ENCODE measurements at places on chromosomes 3 and 15.

DNA sequence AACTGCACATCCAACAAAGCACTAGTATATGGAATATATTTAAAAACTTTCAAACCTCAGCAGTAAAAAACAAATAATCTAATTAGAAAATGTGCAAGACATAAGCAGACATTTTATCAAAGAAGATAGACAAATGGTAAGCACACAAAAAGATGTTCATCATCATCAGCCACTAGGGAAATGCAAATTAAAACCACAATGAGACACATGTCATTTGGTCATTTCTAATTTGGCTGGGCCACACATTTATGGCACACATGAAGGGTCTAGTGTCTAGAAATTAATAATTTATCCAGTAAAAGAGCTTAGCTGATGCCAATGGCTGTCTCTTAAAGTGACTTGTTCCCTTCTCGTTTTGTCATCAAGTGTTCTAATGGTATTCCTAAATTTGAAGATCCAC, 45.8 kb downstream of the ARHGAP31 start:
- no peak for DNase-seq

GRCh38 chr3:123071146-123071545, 4.3 kb downstream of the PDIA5 start:
- peak; percentile 8 for DNase-seq

GRCh38 chr3:50323614-50324199, 1.2 kb upstream of the HYAL2 start:
- no peak for DNase-seq

- peak; percentile 45 for DNase-seq
Observed at GRCh38 chr3:193816656-193817311, 223.8 kb downstream of the OPA1 start.

- DNase-seq = no peak
Observed at GRCh38 chr3:113214917-113215595, 3.7 kb downstream of the BOC start.

DNA sequence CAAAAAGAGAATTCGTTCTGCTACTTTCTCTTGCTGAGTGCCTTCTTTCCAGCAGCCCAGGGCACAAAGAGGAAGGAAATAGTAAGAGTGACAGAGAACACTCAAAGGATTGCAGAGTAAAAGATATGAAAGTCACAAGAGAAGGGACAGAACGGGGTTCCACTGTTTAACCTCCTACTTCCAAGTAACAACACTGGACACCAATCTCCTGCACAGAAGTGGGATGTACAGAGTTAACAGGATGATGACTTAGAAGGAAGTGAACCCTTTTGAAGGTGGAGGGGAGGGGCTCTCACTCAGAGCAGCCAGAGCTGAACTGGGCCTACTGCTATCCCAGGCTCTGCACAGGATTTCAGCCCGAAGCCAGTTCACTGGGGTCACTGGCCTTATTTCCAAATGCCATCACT, 130.1 kb upstream of the PRICKLE2 start:
- no peak for DNase-seq

DNA sequence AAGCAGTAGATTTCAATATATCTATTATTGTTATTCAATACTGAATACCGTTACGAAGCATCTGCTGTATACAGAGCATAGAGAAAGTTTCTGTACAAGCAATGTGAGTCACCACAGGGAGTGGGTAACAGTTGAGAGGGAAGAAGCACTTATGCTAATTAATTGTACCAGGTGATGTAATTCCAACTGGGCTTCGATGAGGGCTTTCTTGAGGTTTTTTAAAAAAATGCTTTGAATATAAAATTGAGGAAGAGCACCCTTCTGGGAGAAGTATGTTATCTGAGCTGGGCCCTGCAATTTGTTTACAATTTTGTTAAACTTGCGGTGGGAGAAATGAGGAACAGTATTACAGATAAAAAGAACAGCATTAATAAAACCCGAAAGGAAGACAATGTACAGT, 197.9 kb downstream of the TPRG1 start:
- no peak for DNase-seq

- no peak for DNase-seq
Observed at GRCh38 chr3:183527428-183528379, 27.8 kb downstream of the KLHL6 start.

GRCh38 chr15:80942746-80943565, 46.7 kb downstream of the MESD start:
- DNase-seq = no peak

DNA sequence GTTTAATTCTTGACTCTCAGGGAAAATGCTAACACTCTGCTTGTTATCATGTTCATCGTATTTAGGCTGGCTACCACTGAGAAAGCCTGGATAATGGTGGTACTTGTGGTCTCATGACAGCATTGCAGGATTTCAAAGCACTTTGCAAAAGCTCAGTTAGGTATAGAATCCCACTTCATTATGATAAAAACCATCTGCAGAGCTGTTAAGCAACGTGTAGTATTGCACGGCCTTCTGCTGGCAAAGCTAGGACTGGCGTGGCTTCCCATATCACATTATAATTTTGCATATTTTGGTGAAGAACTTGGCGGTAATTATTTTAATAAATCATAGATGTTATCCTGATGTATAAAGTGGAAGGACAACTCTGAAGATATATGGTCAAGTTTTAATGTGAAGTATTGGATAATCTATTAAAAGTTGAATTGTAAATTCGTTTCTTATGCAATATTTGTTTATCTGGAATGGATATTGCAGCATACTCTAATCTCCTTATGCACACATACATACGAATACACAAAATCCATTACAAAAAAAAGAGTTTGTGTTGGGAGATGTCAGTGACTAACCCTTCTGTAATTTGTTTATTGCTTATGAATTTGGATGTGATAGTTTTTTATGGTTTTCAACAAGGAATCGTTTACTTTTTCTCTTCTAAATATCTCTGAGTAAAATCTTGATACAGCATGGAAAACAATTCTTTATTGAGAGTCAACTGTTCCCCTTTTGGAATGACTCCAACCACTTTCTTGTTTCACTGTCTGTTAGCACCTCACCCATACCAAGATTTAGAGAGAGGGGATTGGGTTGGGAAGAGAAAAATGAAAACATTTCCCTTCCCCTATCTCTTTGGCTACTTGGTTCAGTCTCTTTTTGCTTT, 9.2 kb downstream of the RAB8B start:
- no peak for DNase-seq

DNA sequence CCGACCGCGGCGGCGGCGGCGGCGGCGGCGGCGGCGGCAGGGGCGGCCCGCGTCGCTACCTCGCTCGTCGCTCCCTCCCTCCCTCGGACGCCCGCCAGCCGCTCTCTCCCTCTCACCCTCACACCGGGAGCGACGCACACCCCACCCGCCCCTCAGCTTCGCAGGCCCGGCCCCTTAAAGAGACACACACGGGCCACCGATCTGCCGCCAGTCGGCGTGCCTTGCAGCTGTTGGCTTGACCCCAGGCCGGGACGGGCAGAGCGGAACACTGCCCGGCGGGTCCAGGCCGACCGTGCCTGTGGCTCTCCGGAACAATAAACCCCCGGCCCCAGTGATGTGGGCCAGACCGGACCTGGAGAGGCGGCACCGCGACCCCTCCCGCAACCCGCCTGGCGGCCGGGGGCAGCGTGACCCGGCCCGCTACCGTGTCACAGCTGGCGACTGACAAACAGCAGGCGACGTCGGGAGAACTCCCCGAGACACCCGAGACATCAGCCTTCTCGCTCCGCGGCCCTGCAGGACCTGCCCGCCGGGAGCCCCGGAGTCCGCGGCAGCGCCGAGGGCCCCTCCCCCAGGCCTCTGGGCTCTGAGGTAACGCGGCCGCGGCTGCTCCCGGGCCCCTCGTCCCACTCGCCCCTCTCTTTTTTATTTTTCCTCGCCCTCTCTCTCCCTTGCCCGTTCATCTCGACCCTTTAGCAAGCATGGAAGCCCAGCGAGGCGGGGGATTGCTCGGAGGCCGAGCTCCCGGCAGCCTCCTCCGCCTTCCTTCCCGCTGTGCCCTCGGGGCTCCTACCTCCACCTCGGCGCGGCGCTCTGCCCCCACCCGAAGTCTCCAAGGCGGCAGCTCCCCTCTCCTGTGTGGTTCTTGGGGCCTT, at the start of gene SETD2:
SETD2 (minus strand) TSS at position 107 of the 875 bp plus-strand sequence. CDS start 189 bp downstream, outside the sequence.
- peak; percentile 98 for DNase-seq

GRCh38 chr15:51133140-51133765, 38.5 kb upstream of the TNFAIP8L3 start:
- DNase-seq = no peak

DNA sequence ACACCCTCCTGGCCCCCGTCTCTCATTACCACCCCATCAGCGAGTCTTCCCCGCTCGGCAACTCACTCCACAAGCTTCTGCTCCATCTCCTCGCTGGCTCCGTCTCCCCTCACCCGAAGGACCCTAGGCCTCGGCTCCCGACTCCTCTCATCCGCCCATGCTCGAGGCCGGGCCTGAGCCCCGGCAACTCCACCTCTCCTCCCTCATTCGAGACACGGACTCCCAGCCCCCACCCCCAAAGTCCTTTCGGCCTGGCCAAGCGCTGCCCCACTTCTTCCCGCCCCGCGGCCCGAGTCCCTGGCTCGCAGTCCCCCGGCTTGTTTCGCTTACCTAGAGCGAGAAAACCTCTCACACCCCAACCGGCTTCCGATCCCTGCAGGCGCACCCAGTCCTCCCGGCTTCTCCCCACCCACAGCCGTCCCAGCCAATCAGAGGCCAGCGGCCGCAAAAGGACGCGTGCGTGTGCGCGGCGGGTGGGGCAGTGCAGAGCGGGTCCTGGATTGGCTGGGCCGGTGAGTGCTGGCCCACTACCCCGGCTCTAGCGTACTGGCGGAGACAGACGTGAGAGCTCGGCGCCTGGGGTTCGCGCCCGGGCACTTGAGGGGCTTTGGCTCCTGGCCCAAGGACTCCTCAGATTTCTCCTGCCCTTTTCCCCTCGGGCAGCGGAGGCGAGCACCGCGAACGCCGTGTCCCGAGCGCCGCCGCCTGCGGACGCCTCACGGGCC, at the start of gene HIGD1A:
HIGD1A (minus strand) TSS at position 385 of the 725 bp plus-strand sequence. CDS start 10,237 bp downstream, outside the sequence.
- DNase-seq = peak; percentile 99

GRCh38 chr15:70852501-70853317, 1.2 kb downstream of the LARP6 start:
- DNase-seq = no peak
